NCI-H510A treated with DMSO at 0.1 percent for 48 hours (cell line): ENCODE measurements at places on chromosomes 16 and 17.

DNA sequence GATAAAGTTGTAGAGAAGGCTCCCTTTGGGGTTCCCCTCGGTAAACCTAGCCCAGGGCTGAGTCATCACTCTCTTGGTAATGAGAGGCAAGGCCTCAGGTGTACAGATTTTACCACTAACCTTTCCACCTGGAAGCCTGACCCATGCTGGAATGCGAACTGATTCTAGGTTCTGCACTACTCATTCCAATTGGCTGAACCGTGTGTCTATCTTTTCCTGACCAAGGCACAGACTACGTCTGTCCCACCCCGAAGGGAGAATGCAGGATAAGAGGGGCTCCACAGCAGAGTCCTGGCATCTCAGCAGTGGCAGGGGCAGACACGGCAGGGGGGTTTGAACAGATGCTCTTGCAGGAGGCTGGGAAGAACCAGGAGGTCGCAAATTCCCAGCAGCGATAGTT lies 65.4 kb upstream of the B4GALNT2 start:
- no peak for DNase-seq

- DNase-seq = peak; percentile 20
These were observed 1.1 kb upstream of the TFAP4 start for GRCh38 chr16:4273858-4274311.

GRCh38 chr16:76246587-76246986 lies 30.6 kb upstream of the CNTNAP4 start:
- no peak for DNase-seq

DNA sequence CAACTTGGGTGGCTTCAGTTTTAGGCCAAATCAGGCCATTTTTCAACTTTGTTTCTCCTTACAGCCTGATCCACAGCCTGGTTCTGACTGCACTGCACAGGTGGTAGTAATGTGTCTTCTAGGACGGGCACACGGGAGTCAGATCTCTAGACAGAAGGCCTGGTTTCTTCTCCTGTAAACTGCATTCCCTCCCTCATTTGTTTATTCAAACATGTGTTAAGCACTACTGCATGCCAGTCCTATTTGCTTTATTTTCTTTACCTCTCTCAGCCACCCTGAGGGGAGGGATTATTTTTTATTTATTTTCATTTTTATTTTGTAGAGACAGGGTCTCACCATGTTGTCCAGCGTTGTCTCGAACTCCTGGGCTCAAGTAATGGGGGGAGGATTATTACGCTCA lies 6.3 kb upstream of the KSR1 start:
- DNase-seq = no peak

GRCh38 chr17:49496183-49496866 lies 1.2 kb downstream of the NGFR start:
- peak; percentile 17 for DNase-seq

DNA sequence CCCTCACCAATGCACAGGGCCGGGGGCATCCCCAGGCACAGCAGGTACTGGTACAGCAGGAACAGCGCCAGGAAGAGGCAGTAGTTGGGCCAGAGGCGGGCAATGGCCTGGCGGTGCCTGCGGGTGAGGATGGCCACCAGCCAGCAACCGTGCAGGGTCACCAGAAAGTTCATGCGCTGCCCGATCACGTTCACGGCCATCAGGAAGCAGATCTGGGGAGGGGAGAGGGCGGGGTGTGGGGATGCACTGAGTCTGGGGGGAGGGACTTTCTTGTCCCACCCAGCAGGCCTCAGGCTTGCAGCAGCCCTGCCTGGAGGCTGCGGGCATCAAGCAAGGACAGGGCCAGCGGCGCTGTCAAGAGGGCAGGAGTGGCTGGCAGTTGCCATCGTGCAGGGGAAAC lies 25.4 kb downstream of the CTU2 start:
- no peak for DNase-seq

DNA sequence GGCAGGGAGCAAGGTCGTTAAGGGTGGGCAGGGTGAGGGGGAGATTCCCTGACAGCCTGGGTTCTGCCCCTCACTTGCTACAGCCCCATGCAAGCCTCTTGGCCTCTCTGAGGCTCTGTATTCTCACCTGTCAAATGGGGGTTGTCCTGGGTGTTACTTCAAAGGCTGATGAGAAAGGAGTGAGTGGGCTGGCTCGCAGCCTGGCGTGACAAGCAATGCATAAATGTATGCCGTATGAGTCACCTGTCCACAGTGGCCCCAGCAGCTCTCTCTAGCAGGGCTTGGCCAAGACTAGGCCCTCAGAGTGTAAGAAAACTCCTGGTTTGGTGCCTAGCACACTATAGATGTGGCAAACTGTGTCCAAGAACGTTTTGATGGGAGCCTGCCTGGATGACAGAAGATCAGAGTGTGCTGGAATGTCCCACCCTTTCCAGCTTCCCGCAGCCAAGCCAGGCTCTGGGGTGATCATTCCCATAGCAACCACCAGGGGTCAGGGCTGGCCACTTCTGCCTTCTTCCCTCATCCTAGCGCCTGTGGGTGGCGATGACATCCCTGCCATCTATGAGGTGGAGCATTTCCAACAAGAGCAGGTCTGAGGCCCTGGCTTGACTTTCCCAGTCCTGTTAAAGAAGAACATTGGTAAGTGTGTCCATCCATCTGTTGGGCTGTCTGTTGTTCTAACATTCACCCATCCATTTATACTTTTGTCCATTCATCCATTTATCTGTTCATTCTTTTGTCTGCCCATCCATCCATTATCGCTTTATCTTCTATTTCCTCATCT lies 37.2 kb upstream of the ADGRG1 start:
- peak; percentile 73 for DNase-seq

GRCh38 chr17:77485089-77485833 lies 344.5 kb downstream of the SEC14L1 start:
- no peak for DNase-seq

- DNase-seq = no peak
These were observed 1109.7 kb downstream of the CDH11 start for GRCh38 chr16:64012166-64012565.

DNA sequence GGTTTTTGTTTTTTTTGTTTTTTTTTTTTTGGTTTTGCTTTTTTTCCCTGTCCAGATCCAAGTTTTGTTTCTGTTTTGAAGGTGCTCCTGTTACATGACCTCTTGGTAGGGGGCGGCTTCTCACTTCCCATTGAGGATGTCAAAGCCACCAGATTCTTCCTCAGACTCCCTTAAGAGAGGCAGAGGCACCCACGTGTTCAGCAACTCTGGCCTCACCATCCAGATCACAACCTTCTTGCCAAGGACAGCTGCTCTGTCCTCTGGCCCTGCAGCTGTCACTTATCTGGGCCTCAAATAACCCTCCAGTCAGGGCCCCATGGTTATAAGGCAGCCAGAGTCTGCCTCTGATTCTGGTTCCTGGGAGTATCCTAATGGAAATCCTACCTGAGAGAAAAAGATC lies 208.5 kb downstream of the STX8 start:
- DNase-seq = no peak

DNA sequence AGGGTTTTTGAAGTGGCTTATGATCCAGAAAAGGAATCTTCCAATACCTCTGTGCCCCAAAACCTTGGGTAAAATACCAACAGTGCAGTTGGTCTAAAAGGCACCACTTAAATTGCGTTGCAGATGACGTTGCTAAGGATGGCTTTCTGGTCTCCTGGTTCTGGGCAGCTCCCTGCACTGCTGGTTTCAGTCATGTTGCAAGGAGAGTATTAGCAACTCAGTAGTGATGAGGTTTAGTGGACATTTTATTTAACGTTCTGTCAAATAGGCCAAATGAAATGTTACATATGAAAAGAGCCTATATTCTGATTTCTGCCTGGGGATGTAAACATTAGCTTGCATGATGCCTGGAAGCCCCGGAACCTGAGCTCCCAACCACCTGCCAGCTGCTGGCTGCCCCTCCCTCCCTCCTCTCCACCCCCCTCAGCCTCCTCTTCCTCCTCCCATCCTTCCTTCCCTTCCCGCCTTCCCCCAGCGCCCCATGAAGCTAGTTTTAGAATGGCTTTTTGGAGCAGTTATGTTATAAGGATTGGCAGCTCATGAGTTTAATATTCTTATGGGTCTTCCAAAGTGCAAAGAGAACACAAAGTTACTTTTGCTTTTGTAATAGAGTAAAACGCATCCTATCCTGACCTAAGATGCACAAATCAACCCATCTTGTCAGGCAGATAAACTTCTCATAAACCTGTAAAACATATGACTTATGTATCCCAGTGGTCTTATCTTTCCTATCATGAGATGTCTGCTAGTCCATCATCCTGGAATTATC lies 20.7 kb downstream of the CD7 start:
- DNase-seq = peak; percentile 31

DNA sequence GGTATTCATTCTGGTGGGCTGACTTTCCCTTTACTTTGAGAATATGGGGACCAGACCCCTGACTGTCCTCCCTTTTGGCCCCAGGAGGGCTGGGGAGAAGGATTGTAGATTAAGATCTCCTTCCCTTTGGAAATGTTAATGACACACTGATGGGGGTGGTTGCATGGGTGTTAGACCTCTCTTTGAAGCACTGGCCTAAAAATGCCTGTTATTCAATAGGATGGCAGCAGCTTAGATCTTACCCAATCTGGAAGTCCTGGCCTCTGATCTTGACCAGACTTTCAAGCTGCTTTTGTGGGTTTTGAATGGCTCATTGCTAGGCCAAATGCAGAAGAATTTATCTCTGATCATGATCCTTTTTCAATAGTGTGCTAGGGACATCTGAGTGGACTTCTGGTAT lies 25.7 kb downstream of the MAP3K3 start:
- no peak for DNase-seq

DNA sequence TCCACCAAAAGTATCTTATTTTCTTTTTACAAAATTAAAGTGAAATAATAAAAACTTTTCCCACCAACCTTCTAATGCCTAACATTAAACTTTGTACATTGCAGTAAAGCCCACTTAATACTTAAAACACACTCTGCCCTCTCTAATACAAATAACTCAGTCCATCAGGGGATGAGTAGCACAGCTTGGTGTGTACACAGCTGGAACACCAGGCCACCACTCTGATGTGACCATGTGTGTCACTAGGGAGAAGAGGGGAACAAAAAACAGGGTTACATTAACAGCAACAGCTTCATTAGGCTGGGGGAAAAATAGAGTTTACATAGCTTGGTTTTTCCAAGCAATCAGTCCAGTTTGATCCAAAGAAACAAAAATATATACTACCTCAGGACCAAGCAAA lies 295.0 kb downstream of the CEP112 start:
- DNase-seq = peak; percentile 85

DNA sequence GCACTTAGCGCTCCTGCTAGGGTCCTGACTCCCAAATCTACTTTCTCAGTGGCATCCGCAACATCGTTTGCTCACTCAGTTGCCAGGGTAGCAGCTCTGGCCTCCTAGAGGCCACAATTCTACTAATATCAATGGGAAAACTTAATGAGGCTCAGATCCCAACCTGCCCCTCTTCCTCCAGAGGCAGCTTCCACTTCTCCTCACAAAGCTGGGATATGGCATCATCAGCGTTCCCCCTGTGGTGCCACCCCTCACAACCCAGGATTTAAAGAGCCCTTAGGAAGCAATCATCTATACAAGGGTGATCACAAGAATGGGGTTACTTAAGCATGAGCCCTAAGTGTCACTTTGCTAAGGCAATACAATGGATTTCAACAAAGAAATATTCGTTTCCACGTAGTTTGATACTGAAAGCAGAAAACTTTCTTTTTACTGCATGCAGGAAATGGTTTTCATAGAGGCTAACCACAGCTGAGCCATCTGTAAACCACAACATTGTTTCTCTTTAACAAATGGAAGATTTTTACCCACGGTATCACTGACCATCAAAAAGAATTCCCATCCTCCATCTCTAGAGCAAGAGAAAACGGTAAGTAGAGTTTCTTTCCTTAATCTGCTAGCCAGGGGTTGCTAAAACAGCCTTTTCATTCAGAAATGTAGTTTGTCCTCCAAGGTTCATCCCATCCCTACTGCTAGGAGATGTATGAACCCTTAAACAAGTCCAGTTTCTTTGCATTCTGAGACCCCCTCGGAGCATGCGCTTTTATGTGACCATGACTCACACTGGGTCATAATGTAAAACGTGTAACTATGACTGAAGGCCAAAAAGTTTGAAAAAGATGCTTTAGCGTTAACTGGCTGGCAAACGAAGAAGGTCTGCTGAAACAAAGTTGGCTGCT lies 68.3 kb upstream of the BCAR1 start:
- DNase-seq = no peak

DNA sequence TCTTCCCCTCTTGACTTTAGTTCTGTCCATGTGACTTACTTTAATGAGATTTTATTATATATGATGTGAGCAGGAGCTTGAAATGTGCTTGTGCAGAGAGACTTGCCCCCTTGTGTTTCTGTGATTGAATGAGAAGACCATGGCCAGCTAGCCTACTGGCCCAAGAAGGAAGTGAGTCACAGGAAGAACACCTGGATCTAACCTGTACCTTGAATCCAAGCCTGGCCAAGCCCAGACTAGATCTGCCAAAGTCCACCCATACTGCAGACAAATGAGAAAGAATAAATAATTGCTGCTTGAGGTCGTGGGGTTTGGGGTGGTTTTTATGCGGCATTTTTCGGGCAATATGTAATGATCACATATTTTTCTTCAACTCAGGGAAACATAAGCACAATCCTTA lies 9.6 kb downstream of the ABCA10 start:
- no peak for DNase-seq

- no peak for DNase-seq
These were observed 8.6 kb downstream of the CX3CL1 start for GRCh38 chr16:57380671-57381462.

DNA sequence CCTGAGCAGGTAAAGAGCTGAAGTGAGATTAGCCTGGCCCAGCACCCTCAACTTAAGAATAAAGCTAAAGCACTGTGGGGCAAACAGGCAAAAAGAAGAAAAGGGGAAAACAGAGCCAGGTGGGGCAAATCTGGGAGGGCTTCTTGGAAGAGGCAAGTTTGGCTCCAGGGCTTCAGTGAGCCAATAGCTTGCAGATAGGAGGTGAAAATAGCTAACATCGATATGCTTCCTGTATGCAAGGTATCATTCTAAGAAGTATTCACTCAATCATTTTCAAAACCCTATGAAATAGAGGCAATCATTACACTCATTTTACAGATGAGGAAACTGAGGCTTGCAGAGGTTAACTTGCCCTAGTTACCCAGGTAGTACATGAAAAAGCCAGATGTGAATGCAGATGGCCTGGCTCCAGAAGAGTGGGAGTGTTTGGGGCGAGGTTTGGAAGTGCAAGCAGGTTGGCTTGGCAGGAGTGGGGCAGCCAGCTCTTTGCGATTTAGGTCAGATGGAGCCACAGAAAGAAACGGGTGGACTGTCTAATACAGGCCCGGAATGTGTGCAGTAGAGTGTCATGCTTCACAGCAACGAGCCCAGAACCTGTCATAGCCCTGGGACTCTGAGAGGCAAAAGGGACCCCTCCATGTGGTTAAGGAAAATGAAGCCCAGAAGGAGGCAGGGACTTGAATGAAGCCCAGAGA lies 5.7 kb downstream of the WNT3 start:
- no peak for DNase-seq

GRCh38 chr16:3503523-3503922 lies 2.7 kb downstream of the CLUAP1 start:
- no peak for DNase-seq

DNA sequence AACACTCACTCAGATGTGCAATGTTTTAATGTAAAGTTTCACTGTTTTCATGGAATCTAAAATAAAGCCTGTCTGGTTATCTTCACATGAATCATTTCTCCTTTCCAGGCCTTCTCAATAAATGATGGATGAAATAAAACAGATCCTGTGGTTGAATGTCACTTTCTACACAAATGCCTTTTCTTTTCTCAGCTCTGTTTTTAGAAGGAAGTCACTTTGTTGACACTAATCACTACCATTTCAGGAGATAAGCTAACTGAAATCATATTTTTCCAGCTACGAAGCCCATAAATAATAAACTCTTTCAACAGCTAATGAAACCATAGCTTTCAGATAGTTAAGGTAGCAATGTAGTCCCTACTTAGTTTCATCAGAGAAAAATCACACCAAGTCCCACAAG lies 17.9 kb downstream of the NME2 start:
- DNase-seq = no peak

- DNase-seq = no peak
These were observed 92.3 kb downstream of the METRNL start for GRCh38 chr17:83171661-83172060.
